Umbilical cord (tissue), 2 donors: ENCODE measurements at places on chromosomes 3 and 15.

DNA sequence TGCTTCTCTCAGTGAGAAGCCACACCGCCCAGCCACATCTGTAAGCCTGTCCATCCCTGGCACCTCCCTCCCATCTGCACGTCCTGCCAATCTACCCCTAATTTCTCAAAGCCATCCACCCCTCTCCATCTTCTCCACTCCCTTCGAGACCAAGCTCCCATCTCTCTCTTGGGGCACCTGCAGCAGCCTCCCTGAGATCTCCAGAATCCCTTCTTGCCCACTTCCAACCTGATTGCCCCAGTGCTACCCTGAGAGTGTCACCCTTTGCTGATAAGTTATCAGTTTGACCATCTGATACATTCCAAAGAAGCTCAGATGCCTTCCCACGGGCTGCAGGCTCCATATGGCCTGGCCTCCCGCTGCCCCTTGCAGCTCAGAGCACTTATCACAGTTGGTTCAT, 496.1 kb downstream of the SHQ1 start:
- no peak for DNase-seq

DNA sequence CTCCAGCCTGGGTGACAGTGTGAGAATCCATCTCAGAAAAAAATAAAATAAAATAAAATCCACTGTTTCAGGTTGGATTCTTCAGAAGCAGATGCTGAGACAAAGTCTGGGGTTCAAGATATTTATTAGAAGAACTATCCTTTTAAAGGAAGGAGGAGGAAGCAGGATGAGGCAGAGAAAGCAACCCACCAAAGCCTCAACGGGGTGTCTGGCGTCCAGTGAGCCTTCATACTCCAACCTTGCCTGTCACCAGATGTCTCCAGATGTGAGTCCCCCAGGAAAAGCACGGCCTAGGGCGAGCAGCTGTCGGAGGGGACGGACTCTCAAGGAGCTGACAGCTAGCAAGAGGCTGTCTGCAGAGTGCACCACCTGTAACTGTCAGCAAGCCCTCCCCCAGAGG, 37.3 kb downstream of the MB21D2 start:
- DNase-seq: no peak

DNA sequence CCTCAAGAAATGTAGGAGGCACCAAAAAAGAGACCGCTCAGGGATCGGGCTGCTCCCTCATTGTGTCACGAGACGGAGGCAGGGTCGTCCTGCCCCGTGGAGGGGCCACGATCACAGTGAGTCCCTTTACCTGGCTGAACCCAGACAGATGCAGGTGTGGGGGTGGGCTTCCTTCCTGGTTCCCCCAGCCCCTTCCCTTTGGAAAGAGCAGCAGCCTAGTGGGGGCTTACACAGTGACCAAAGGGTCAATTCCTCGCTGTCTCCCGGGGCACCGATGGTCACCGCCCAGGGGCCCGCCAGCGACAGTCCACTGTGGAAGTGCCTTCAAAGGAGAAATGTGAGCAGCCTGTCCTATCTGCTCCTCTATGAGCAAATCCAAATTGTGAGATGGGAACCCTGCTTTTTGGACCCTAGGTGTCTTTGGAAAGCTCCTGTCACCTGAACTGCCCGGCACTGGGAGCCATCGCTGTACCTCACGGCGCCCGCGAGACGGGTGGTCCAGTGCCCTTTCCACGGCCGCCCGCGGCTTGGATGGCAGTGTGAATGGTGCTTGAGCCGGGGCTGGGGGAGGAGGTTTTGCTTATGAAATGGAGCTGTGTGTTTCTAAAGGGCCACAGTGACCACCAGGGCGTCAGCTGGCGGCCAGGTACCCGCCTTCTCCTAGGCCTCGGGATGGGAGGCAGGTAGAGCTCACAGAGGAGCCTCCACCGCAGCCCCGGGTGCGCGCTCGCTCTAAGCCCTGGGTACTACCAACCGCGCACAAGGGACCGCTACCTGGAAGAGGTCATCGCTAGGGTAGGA, 155.7 kb downstream of the KLF13 start:
- DNase-seq: no peak

DNA sequence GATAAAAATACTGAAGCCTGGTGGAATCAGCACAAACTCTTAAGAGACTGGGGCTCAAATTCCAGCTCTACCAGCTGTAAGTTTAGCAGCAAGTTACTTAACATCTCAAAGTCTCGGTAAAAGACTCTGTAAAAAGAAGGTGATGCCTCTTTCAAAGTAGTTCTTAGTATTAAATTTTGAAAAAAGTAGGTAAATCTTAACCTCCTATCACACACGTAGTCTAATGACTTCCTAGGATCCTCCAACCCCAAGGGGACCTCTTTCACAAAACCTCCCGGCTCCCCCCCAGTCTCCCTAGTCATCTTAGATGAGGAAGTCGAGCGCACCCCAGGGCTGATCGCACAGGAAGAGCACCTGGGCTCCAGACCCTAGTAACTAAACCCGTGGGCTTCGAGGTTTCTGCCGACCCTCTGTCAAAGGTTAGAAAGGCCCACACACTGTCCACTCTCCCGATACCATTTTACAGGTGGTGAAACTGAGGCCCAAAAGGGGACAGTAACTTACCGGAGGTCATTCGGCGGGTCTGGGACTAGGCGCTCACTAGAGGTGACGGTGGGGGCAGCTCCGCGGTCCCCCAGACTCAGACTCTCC, 427 bp downstream of the MBD4 start:
- peak; percentile 50 for DNase-seq

DNA sequence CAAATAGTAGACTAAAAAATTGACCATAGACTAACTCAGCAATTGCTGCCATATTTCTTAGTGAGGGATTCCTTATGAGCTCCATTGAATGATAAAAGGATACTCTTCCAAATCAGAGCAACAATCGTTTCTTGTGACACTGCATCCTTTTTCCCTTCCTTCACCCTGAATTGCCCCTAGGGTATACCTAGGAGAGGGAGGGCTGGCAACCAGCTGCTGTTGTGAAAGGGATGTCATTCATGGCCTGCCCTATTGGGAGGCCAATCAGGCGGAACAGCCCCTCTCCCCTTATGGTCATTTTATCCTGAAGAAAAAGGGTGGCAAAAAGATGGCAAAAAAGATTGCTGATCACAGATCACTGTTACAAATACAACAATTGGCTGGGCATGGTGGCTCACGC, 26.3 kb downstream of the B3GNT5 start:
- no peak for DNase-seq

DNA sequence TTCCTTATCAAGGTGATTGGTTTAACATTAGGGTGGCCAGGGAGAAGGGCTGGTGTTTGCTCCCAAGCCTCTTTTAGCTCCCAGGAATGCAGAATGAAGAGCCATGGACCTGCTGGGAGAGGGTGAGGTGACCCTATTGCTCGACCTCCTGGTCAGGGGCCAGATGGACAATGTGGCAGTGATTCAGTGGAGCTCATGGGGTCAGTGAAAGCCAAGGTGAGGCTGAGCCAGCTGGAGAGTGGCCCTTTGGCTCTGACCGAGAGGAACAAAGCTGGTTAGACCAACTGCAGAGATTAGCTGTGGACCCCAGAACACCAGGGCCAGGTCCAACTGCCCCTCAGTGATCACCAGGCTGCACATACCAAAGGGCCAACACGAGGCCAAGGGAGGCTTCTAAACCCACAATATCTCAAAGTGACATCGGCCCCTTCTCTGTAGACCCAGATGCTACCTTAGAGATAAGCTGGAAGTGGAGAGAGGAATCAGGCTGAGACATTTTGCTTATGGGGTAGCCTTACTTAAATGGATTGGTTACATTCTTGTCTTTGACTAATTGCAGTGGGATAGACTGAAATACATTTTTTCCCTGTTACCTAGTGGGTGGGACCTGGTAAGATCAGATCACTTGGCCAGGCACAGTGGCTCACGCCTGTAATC, 15.8 kb upstream of the BTBD1 start:
- no peak for DNase-seq
